Stomach (tissue), 19 donors: ENCODE measurements at places on chromosomes 5 and 9.

GRCh38 chr9:14561929-14562405, 131.3 kb downstream of the ZDHHC21 start:
- DNase-seq = peak; percentile 56

GRCh38 chr5:82130602-82131001, 147.6 kb downstream of the RPS23 start:
- no peak for DNase-seq

- DNase-seq = no peak
Measured at GRCh38 chr5:123518111-123518510, 6.1 kb downstream of the CSNK1G3 start.

- DNase-seq = no peak
Measured at GRCh38 chr5:19739671-19740070, 248.3 kb downstream of the CDH18 start.

- no peak for DNase-seq
Measured at GRCh38 chr9:129481810-129482511, 138.9 kb downstream of the C9orf50 start.

DNA sequence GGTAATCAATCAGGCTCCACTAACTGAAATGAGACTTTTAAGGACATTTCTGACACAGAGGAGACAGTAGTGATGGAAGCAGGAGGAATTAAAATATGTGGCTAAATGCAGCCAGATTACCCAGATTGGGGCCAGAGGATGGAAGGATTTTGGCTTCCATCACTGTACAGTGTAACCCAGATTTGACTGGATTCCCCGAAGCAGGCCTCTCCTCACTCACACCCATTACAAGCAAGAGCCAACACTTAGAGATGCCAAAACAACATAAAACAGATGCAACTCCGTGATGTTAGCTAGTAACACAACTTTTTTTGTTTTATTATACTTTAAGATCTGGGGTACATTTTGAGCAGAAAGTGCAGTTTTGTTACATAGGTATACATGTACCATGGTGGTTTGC, 17.6 kb downstream of the TEK start:
- DNase-seq = no peak

- peak; percentile 65 for DNase-seq
Measured at GRCh38 chr5:77437194-77437593, 54.9 kb downstream of the WDR41 start.

DNA sequence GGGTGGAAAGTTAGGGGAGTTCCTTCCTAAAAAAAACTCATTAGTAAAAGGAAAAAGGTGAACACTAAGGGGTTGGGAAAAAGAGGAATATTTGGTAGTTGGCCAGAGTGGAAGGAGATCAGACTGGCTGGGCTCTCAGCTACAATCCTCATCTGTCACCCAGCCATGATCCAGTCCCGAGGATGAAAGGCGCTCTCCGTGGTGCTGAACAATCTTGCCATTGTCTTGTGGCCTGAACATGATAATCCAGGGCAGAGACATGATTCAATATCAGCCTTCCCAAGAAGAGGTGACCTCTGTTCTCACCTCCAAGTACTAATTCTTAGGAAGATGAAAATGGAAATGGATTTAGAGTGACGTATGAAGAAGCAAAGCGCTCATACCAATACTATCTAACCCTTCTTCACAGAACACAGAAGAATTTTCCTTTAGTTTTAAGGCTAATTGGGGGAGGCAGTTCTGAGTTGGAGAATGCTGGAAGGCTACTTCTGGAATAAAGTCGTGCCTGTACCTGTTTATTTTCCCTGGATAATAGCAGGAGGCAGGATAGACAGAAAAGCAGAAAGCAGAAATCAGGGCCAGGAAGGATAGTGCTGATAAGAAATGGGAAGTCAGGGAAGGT, 36.6 kb upstream of the MYORG start:
- peak; percentile 29 for DNase-seq

DNA sequence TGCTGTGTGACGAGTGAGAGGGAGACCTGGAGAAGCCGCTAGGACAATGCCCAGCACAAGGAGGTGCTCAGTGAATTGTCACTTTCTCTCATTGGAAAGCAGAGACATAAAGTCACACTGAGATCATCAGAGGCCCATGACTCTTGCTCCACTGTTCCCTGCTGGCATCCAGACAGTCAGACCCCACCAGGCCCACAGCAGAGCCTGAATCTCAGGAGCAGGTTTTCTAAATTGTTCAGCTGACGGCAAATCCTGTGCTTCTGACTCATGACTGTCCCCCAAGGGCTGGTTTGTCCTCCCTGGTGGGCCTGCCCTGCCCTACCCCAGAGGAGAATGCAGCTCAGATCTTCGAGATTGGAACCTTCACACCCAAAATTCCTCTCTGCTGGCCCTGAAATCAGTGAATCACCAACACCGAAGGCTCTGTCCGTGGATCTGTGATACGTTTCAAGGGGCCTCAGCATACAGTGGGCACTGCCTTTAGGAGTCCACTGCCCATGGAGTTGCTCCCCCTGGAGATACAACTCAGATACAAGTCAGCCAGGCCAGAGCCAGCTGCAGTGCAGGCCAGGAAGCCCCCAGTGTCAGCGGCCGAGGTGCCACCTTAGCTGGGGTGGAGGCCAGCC, 2.7 kb downstream of the PTGES start:
- no peak for DNase-seq
